ENCODE measurements at places on chromosomes 4 and X. TPM values are rescaled to one million over a fixed set of nuclear protein-coding genes. Genes with fewer than 3 reads are reported as not detected.

DNA sequence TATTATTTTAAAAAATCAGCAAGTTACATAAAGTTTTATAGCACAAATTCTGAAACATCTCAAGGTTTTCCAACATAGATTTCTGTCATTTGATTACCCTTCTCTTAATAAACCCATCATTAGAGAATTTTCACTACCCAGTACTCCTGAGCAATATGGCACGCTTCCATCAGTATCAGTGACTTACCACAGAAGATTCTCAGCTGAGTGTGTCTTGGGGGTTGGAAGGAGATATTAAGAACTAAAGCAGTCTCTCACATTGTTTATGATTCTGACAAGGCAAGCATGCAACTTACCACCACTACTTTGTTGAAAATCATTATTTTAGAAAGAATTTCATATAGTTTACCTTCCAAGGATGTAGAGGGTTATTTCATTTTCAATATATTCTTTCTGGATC lies 67.7 kb downstream of the INPP4B start:
- no peak for DNase-seq

GRCh38 chr4:126065016-126065415 lies 750.3 kb downstream of the FAT4 start:
- no peak for DNase-seq

DNA sequence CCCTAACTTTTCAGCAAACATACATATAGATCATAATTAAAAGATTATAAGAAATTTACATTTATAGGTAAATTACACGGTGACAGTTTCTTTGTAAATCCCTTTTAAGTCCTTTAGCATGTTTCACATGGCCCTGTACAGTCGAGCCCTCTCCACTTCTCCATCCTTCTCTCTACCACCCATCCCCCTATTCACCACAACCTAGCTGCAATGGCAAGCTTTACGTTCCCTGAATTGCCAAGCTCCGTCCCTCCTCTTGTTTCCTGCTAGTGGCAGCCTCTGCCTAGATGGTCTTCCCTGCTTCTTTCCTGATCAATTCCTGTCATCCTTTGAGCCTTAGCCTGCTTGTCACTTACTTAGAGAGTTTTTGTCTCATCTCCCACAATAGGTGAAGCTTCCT lies 116.2 kb downstream of the TMA16 start:
- DNase-seq = no peak

- no peak for DNase-seq
Observed at GRCh38 chr4:35970366-35970960, 273.9 kb downstream of the ARAP2 start.

GRCh38 chr4:7673121-7673520 lies 238.4 kb upstream of the PSAPL1 start:
- DNase-seq = no peak

- no peak for DNase-seq
Observed at GRCh38 chrX:66680451-66680850, 41.6 kb upstream of the EDA2R start.

DNA sequence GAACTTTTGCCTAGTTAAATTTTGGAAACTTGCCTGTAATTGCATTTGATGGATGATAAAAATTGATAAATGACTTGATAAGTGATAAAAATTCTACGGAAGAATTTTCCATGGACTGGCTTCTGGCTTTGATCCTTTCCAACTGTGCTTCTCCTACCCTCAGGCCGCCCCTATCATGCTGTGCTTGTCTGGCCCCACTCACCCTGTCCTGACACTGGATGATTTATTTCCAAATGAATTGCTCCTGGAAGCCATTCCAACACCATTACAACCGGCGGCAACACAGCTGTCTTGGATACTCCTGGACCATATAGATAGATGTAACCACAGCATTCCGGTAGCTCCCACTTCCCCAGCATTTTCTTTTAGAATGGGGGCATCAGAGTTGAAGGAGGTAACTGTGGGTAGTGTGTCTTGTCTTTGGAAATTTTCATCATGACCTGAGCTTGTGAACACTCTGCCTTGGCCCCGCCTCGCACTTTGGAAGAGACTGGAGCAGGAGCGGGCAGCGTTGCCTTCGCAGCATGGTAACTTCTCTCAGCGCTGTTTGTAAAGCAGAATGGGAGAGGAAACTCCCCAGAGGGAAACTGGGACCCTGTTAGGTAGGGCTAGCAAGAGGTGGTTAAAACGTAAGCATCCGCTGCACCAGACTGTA lies 77.4 kb downstream of the TBL1X start:
- no peak for DNase-seq

DNA sequence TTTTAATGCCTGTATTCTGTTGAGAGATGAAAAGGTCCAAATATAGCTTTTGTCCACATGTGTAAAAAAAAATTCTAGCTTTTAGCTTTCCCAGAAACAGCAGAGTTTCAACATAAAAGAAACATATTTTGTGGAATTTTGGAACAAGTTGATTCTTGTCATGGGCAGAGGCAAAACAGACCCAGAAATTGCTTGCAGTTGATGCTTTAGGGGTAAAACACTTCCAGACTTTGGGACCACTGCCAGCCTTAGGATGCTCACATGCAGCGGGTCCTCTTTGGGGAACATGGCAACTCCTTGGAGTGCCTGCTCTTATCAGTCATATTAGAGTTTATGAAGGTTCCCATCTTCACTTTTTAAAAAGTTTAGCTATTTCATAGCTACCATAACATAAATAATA lies 30.4 kb downstream of the DCLK2 start:
- no peak for DNase-seq

DNA sequence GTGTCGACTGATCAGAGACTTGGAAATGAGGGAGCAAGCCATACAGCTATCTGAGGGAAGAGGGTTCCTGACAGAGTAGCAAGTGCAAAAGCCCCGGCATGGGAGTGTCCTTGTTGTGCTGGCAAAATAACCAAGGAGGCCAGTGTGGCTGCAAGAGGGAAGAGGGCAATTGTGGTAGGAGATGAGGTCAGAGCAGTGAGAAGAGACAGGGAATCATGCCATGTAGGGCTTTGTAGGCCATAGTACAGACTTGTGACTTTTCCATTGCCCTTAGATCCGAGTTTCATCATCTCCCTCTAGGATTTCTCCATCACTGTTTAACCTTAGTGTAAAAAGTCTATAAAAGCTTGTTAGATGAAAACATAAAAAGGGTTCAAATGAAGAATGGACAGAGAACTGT lies 76.2 kb downstream of the DOCK11 start:
- no peak for DNase-seq

DNA sequence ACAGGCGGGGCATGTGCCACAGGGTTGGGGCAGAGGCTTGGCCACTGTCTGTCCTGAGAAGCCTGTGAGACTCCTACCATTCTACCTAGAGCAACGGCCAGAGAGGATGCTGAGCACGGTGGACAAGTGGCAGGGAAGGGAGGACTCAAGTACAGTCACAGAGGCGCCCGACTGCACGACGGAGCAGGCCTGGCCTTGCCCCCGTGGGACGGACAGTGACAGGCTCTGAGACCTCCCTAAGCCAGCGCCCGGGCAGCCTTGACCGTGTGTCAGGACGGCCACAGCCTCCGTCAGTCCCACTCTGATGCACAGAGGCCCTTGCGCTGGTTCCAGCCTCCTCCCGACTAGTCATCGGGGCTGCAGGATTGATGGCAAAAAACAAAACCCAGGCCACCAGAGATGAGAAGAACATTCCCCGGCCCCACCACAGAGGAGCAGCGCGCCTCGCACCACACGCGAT lies 36.7 kb upstream of the MXD4 start:
- DNase-seq = no peak

GRCh38 chrX:32448945-32449344 lies 762.4 kb downstream of the DMD start:
- DNase-seq = no peak

The NWD2 gene
- 11.1 TPM for total RNA-seq

The CLGN gene
- 5.3 TPM for total RNA-seq

The SOX3 gene
- total RNA-seq = 1.5 TPM

All from cerebellum (tissue), 4 donors.